ENCODE measurements at places on chromosomes 16 and 17.

DNA sequence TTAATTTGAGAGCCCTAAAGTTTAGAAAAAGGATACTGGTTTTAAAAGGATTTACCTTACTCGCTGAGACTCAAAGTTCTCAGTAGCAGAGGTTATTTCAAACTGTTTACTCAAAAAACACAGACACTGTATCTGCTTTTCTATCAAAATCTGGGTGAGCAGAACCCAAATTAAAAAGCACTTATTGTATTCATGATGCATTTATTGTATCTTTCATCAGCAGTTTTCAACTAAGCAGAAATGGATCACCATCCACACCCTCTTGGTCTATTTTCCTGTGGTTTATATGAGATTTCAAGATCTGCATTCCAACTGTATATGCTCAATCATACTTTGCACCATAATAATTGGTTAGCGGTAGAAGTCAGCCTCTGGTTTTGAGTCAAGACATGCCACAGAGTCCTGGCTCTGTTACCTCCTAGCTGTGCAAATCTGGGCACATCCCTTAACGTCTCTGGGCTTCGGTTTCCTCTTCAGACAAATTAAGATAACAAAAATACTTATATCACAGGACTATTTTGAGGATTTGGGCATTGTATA, 109.5 kb downstream of the ASIC2 start:
- DNase-seq = no peak

GRCh38 chr17:70622368-70623260, 453.3 kb downstream of the KCNJ2 start:
- no peak for DNase-seq

DNA sequence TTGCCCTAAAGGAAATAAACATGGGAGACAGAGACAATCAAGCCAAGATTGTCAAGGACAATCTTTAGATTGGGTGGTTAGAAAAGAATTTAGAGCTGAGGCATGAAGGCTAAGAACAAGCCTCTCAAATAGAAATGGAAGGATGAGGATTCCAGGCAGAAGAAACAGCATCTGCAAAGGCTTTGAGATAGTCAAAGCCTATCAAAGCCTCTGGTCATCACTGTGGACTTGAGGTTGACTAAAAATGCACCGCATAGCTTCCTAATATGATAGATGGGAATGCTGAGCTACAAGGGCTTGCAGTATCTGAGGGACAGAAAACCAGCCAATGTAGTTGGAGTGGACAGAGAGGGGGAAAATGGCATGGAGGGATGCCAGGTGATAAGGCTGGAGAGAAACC, 109.8 kb upstream of the FAM20A start:
- DNase-seq = no peak

GRCh38 chr17:35377068-35377467, 3.6 kb upstream of the SLFN11 start:
- no peak for DNase-seq

GRCh38 chr16:86955136-86955855, 361.9 kb downstream of the C16orf95 start:
- DNase-seq = no peak

- DNase-seq = no peak
Measured at GRCh38 chr17:40173091-40173777, 4.0 kb upstream of the RAPGEFL1 start.

DNA sequence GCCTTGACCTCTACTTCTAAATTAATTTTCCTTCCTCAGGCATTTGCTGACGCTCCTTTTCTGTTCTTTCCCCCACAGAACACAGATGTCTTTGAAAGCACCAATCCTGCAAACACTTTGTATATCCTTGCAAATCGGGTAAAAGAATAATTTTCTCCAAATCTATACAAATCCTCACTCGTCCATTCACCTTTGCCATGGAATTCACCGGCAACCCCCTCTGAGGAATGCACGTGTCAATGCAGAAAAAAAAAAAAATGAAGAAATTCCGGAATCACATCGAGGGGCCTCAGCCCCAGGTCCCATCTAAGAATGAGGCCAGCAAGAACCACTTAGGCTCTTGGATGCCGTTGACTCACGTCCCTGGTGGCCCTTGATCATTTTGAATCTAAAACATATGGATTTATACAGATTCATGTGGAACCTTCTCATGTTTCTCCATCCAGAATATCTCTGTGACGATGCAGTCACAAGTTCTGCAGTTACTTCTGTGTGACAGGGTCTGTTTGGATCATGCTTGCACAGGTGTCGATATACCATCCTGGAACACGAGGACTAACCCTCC, 136.9 kb downstream of the RBFOX3 start:
- DNase-seq = no peak

GRCh38 chr17:205148-205669, 23.8 kb upstream of the DOC2B start:
- DNase-seq = no peak

- DNase-seq = no peak
Measured at GRCh38 chr17:66459811-66460270, 157.4 kb downstream of the PRKCA start.

- DNase-seq = no peak
Measured at GRCh38 chr17:21548236-21548635, 144.1 kb upstream of the KCNJ18 start.

DNA sequence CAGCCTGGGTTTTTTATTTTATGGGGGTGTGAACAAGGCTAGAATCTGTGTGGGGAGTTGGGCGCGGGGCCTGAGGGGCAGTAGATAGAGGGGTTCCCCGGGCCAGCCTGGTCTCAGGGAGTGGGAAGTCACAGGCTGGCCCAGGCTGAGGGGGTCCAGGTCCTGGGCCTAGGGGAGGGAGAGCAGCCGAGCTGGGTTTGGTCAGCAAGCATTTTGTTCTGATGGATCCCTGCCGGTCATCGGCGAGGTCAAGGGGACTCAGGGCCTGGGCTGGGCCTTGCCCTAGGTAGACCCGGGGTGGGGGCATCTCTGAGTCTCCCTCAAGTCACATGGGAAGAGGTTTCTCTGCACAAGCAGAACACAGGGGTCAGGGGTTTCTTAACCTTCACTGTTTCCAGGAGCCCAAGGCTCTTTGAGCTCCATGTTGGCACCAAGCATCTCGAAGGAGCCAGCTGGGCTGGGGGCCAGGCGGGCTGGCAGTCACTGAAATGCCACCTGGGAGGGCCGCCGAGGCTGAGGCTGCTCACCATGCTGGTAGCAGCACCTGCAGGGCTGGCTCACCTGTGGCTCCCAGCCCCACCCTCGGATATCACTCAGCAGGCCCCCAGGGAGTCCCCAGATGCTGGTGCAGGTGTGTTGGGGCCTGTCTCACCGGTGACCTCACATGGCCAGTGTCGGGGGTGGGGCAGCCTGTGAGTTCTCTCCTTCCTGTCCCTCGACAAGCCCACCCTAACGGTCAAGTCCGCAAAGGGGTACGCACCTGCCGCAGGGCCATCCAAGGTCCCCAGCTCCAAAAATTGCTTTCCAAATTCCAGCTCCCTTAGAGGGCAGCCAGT, 41.0 kb downstream of the SLC7A5 start:
- no peak for DNase-seq

DNA sequence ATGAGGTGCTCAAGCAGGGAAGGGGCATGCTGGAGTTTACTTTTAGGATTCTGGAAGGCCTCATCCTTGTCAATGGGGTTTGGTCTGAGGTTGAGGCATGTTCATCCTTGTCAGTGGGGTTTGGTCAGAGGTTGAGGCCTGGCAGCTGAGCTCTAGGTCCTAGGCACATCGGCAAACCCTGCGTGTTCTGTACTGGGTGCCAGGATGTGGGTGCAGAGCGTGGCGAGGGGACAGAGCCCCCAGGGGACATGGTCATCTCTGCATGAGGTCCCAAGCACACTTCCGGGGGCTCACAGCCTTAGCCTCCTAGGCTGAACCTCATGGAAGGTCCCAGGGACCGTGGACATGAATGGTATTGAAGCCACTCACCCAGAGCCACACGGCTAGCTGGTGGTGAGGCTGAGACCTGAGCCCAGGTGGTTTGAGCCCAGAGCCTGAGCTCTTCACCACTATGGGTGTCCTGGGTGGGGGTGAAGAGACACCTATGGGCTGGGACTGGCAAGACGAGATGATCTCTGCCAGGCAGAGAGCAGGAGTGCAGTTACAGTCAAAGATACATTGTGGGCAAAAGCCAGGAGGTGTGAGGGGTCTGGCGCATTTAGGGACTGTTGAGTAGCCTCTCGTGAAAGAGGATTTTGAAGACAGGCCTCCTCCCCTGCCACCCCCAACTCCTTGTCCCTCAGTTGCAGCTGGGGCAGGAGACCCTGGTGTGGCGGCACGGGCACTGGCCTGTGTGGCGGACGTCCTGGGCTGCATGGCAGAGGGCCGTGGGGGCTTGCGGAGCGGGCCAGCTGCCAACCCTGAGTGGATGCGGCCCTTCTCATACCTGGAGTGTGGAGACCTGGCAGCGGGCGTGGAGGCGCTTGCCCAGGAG, 19.3 kb downstream of the FCSK start:
- DNase-seq = no peak

GRCh38 chr17:3002538-3003295, 60.7 kb downstream of the OR1D5 start:
- peak; percentile 86 for DNase-seq

DNA sequence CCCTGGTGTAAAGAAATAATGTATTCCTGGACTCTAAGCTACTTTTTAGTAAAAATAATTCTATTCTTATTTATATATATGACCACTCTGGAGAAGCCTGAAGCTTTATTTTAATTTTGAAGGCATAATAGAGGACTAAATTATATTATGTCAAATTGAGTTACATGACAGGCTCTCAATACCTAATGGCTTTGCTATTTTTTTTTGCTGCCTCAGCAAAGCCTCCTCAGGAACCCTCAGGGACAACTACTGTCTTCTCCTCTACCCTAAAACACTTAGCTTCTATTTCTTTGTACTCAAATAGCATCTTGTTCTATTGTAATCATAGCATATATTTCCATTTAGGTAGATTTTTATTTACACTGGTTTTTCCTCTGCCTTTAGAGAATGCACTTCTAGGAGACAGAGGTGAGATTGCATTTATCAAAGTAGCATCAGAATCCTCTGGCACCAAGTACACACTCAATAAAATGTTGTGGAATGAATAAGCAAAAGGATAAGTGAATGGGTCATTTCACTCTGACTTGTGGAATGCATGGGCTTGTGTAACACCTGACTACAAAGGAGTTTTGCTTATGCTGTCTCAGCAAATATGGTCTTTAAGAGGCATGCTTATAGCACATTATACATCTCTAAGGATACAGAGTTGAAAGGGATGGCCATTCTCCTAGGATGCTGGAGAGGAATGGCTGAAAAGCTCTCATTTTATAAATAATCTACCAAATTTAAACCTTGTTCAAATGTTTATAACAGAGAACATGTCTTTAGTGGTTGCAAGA, 605.2 kb downstream of the KCNJ2 start:
- DNase-seq = no peak

DNA sequence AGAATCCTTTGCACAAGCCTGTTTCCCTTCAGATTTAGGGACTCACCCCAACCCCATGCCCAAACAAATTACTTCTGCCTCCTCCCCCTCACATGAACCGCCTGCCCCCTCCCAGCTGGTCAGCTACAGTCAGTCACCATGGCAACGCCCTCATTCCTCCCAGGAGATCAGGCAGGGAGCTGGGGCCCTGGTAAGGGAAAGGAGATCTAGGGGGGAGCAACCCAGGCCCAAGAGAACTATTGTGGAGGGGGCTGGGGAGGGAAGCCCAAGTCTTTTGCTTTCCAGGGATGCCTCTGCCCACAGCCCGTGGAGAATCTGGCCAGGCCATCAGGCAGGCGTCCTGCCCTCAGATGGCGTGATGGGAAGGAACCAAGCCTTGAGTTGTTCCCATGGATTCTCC, 2.8 kb downstream of the FAM171A2 start:
- no peak for DNase-seq

DNA sequence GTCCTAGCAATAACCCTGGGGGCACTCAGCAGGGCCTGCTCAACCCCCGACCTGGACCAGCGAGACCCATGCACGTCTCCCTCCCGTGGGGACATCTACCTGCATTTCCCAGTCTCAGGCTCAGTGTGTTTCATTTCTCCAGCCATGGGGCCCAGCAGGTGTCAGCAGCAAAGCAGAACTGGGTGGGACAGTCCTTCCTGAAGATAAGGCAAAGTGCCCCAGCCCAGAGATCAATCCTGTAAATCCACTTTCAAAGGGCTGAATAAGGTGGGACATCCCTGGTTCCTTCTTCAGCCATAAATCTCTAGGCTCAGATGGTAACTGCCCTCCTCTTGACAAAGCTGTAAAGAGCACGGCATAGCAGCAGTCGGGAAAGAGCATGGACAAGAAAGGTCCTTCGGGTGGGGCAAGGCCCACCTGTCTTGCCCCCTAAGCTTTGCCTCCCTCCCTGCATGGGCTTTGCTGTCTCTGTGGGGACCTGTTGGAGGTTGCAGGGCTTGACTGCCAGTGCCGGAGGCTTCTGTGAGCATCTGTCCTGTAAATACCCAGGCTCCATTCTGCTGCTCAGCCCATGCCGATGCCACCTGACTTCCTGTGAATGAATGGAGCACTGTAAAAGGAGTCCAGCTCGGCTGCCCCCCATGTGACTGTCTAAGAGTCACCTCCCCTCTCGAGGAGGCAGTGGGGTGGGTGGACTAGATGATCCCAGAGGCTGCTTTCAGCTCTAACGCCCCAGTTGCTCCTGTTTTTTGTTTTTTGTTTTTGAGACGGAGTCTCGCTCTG, 84.8 kb upstream of the TBC1D3K start:
- no peak for DNase-seq

GRCh38 chr17:42687707-42688320, 5.5 kb downstream of the CNTNAP1 start:
- DNase-seq = no peak

DNA sequence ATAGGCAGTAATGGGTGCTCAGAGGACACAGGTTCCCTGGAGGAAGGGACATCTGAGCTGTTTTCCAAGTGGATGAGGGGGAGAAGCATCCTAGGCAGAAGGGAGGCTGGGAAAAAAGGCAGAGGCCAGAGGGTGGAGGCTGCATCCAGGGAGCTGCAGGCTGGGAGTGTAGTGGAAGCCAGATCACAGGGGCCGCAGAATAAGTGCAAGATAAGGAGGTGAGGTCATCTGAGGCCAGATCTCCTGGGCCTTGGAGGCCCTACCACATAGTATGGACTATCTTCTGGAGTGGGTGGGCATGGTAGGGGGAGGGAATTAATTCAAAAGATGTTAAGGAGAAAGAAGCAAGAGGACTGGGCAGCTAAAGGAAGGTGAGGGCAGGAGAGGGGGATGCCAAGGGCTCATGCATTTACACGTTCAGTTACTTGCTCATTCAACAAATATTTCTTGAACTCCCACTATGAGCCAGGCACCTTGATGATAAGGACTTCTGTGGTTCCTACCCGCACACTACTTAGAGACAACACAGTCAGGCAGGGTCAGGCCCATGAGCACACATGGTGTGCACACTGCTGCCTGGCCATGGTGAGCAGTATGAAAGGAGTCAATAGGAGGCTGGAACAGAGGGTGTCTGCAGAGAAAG, 2.4 kb upstream of the RIPOR1 start:
- DNase-seq = no peak
